ENCODE measurements at places on chromosomes 16 and 17. TPM values are rescaled to one million over a fixed set of nuclear protein-coding genes. Genes with fewer than 3 reads are reported as not detected.

The NAGS gene
- 0.45 TPM for total RNA-seq

The C17orf78 gene
- not detected for total RNA-seq

The KRTAP17-1 gene
- total RNA-seq, result not detected

The SLC6A4 gene
- not detected for total RNA-seq

The SPNS1 gene
- total RNA-seq, result 36.5 TPM

The MOSMO gene
- total RNA-seq, result 7.0 TPM
